Stimulated activated CD4-positive, alpha-beta T cell treated with anti-CD3 and anti-CD28 coated beads, Interleukin-4, amount 100 ng/mL, for 48 hours (primary cell): ENCODE measurements at places on chromosomes 1 and 21.

GRCh38 chr1:35810096-35810881 is 2.5 kb downstream of the AGO4 start:
- no peak for DNase-seq

DNA sequence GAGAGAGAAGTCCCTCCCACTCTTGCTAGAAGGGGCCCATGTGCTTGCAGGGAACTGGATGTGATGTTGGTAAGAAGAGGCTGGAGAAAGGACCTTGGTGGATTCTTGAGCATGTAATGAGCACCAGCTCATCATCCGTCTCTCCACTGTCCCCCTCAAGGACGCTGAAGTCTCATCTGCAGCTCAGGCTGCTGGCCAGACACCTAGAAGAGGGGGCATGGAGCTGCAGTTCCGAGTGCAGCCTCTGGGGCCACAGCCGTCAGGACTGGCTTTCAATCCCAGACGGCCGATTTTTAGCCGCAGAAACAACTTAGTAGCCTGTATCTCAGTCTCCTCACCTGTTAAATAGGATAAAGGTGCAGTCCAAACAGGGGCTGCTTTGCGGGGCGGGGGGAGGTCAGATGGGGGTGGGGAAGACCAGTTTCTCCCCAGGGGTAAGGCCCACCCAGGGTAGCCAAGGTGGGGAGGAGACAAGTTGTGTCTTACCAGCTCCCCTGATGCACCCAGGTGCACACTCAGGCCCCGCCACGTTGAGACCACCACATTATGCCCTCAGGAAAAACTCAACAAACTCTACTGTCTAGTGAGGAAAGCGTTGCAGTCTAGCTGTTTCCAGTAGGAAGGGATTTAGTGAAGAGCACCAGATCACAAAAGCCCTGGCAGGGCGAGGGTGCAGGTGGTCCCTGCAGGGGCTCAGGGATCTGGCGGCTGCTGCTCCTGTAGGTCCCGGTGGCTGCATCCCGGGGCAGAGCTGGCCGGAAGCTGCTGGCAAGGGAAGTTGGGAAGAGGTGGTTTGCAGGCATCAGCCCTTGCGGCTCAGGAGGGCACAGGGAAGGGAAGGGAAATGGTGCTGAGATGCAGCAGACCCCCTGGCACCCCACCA is 29.5 kb downstream of the LDLRAP1 start:
- peak; percentile 62 for DNase-seq

DNA sequence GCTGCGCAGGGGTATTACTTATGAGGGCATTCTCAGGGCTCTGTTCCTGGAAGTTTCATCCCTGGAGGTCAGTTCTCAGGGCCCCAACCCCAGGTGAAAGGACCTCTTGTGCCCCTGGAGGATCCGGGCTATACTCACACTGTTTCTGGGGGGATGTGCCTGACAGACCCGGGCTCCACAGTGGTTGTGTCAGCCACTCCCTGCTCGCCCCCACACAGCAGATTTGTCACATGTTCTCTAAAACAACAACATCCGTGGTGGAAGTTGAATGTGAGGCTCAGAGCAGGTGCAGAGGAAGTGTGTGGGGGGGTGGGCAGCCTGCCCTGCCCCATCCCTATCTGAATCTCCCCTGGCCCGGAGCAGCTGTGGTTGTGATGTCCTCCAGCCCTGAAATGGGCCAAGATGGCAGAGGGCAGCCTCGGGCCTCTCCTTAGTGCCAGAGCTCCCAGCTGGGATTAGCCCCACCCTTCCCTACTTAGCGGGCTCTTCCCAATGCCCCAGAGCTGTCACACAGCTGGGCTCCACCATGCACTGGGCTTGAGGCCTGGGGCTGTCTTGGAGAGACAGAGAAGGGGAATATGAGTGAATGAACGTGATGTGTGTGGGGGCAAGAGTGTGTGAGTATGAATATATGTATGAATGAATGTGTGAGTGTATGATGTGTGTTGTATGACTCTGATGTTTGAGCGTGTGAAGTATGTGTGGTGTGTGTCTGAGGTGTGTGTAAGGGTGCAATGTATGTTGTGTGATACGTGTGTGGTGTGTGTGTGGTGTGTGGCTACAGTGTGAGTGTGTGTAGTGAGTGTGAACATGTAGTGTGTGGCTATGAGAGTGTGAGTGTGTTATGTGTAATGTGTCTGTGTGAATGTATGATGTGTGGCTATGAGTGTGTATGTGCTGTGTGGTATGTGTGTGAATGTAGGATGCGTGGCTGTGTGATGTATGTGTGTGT is 1.5 kb upstream of the FCMR start:
- peak; percentile 49 for DNase-seq

DNA sequence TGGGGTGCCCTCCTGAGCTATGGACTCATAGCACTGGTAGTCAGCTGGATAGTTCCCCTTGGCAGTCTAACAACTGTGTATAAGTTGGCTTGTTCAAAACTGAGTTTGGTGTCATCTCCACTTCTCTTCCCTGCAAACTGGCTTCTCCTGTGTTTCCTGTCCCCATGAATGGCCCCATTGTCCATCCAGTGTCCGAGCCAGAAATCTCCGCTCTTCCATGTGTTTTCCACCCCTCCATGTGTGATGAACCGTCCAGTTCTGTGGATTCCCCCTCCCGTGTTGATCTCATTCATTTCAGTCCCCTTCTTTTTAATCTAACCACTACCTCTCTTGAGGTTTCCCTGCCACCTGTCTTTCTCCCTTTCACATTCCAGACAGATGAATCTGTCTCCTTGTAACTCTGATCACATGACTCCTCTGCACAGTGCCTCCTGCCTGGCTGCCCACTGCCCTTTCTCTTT is 195.7 kb downstream of the ROR1 start:
- no peak for DNase-seq

DNA sequence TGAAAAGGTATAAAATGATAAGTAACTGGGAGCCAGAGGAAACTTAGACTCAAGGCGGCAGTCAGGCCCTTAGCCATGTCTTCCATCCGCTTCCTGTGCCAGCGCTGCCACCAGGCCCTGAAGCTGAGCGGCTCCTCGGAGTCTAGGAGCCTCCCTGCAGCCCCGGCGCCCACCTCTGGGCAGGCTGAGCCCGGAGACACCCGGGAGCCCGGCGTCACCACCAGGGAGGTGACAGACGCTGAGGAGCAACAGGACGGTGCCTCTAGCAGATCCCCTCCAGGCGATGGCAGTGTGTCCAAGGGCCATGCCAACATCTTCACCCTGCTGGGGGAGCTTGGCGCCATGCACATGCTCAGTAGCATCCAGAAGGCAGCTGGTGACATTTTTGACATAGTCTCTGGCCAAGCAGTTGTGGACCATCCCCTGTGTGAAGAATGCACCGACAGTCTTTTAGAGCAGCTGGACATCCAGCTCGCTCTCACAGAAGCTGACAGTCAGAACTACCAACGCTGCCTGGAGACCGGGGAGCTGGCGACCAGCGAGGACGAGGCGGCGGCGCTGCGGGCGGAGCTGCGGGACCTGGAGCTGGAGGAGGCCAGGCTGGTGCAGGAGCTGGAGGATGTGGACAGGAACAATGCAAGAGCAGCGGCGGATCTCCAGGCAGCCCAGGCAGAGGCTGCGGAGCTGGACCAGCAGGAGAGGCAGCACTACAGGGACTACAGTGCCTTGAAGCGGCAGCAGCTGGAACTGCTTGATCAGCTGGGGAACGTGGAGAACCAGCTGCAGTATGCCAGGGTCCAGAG is at the start of gene BECN2:
TSS of gene BECN2 (plus strand) at position 76 of the 803 bp plus-strand sequence. CDS start at position 76, 0 bp downstream.
- no peak for DNase-seq

GRCh38 chr1:25063591-25064416 is 133.7 kb upstream of the RUNX3 start:
- DNase-seq: no peak

DNA sequence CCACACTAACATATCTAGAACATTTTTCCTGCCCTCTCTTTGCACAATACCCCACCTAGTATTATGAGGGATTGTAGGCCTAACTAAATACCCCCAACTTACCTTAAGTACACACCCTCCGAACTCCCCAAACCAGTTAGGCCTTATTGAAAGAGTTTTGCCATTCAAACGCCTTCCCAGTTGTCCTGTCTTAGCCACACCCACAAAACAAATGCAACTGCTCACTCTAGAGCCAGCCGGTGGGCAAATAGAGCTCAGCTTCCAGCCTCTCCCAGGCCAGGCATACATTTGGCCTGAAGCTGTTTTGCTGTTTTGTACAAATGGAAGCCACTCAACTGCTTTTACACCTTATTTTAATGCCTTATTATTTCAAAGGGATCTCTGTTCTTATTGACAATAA is 224.2 kb upstream of the RUNX1 start:
- no peak for DNase-seq

DNA sequence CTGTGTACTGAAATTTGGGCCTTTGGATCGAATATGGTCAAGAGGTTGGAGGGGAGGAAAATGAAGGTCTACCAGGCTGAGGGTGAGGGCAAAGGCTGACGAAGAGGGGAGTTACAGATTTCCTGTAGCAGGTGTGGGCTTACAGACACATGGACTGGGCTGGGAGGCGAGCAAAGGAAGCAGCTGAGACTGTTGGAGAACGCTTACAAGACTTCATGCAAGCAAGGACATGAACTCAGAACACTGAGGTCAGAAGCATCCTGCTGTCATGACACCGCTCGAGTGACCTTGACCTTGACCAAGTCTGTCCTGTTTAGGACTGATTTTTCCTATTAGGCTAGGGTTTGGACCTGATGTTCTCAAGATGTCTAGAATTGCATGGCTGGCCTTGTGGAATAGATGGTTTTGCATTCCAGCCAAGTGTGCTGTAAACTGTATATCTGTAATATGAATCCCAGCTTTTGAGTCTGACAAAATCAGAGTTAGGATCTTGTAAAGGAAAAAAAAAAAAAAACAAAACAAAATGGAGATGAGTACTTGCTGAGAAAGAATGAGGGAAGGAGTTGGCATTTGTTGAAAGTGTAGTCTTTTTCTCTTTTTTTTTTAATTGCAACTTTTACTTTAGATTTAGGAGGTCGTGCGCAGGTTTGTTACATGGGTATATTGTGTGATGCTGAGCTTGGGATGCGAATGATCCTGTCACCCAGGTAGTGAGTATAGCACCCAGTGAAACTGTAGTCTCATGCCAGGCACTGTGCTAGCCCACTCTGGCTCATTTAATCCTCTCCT is 5.8 kb downstream of the ELF3 start:
- no peak for DNase-seq

- DNase-seq: no peak
Measured at GRCh38 chr1:194104247-194104844, 917.9 kb upstream of the B3GALT2 start.
